Small intestine (tissue), 16 donors: ENCODE measurements at places on chromosomes 5 and 9. TPM values are rescaled to one million over a fixed set of nuclear protein-coding genes. Genes with fewer than 3 reads are reported as not detected.

C5orf58 gene
- 0.69 TPM for polyA plus RNA-seq

GLRA1 gene
- polyA plus RNA-seq: not detected

GRCh38 chr9:106075960-106076327 is 381.6 kb downstream of the TMEM38B start:
- H3K4me3 ChIP-seq: no peak overlapping the region
- no peak overlapping the region for H3K27ac ChIP-seq
- H3K4me1 ChIP-seq: no peaks in the 10 kb centered on the region

DNA sequence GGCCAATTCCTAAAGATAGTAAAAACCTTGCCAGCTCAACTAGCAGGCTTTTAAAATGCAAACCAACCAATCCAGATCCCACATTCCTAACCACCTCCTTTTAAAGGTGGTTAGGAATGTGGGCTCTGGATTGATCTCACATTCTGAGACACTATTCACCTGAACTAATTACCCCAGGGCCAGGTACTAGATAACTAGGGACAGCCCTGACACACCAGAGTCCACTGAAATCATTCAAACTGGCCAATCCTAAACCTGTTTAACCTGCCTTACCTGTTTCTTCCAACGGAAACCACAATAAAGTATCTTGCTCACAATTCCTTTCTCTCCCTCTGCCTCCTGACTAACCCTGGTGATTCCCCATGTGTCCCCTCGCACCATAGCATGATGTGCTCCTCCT is 168.3 kb upstream of the DMAC1 start:
- no peaks in the 10 kb centered on the region for H3K27me3 ChIP-seq
- H3K27ac ChIP-seq: no peak overlapping the region
- no peaks in the 10 kb centered on the region for H3K4me1 ChIP-seq
- H3K4me3 ChIP-seq: no peak overlapping the region
- H3K36me3 ChIP-seq: no peaks in the 10 kb centered on the region

DNA sequence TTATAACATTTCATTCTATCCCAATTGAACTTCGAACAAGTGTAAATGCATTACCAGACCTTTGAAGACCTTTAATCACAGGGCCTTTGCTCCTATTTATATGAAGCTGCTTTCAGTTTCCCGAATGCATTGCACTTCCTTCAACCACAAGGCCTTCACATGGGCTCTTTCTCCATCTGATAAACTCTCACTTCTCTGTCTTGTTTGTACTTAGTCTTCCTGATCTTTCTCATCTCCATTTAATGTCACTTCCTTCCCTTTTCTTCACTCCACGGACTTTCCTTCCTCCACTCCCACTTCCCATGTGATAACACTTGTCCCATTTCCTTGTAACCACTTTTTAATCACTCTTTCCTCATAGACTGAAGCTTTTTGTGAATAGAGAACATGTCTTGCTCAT is 74.3 kb upstream of the TNC start:
- H3K27me3 ChIP-seq: no peaks in the 10 kb centered on the region
- peak; percentile 68 for DNase-seq
- peaks cover 13% of the 10 kb centered on the region for H3K4me1 ChIP-seq
- no peaks in the 10 kb centered on the region for H3K36me3 ChIP-seq
- H3K27ac ChIP-seq: peak overlapping the region; percentile 17
- H3K4me3 ChIP-seq: no peak overlapping the region

- no peaks in the 10 kb centered on the region for H3K4me1 ChIP-seq
- no peaks in the 10 kb centered on the region for H3K36me3 ChIP-seq
- no peak for DNase-seq
- H3K27ac ChIP-seq: no peak overlapping the region
- H3K27me3 ChIP-seq: no peaks in the 10 kb centered on the region
These were observed 61.4 kb upstream of the GAS1 start for GRCh38 chr9:87008667-87009066.

DNA sequence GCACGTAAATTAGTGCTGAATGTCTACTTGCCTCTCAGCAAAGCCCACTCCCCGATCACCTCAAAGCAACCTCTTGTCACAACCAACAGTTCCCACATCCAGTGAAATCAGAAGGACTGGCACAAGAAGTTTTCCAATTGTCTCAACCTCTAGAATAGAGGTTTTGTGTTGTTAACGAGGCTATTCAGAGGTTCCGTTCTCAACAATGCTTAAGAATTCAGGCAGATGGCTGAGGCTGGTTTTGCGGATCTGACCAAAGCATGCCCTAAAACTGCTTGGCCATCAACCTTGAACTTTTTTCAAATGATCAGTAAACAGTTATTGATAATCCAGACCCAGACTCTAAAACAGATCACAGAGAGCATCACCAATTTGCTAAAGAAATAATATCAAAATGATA is 52.9 kb downstream of the MAPKAP1 start:
- H3K4me1 ChIP-seq: peaks cover 3% of the 10 kb centered on the region
- H3K27me3 ChIP-seq: no peaks in the 10 kb centered on the region
- no peak for DNase-seq

DNA sequence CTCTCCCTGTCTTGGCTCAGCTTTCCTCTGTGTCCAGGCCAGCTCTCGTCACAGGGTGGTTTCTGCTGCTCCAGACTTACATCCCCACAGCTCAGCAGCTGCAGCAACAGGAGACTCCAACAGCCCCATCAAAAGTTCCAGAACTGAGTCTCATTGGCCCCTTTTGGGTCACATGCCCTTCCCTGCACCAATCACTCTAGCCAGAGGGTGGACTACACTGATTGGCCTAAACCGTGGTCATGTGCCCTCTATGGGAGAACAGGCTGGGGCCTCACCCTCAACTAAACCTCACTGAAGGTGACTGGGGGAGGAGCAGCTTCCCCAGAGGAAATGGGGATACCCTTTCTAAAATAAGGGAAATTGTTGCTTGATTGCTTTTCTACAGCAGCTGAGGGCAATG is 44.4 kb upstream of the CPLX2 start:
- DNase-seq: no peak
- H3K27ac ChIP-seq: no peak overlapping the region
- no peak overlapping the region for H3K4me3 ChIP-seq
- H3K27me3 ChIP-seq: peaks cover 4% of the 10 kb centered on the region
- H3K4me1 ChIP-seq: no peaks in the 10 kb centered on the region

DNA sequence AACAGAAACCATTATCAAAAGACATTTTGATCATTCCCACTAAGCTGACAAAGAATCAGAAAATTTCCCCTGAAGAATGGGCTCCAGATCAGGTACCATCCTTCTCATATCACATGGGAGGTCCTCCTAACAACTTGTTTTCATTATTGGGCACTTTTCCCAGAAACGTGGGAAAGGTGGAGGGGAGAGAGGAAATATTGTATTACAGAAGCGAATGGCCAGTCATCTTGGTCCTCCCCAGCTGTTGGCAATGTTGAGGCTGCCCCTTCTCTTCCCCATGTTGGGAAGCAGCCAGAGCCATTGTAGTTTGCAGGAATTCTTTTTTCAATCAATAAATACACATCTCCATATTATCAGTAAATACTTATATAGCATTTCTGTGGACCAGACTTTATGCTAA is 126.2 kb upstream of the ZNF608 start:
- peaks cover 7% of the 10 kb centered on the region for H3K4me1 ChIP-seq
- DNase-seq: no peak

DNA sequence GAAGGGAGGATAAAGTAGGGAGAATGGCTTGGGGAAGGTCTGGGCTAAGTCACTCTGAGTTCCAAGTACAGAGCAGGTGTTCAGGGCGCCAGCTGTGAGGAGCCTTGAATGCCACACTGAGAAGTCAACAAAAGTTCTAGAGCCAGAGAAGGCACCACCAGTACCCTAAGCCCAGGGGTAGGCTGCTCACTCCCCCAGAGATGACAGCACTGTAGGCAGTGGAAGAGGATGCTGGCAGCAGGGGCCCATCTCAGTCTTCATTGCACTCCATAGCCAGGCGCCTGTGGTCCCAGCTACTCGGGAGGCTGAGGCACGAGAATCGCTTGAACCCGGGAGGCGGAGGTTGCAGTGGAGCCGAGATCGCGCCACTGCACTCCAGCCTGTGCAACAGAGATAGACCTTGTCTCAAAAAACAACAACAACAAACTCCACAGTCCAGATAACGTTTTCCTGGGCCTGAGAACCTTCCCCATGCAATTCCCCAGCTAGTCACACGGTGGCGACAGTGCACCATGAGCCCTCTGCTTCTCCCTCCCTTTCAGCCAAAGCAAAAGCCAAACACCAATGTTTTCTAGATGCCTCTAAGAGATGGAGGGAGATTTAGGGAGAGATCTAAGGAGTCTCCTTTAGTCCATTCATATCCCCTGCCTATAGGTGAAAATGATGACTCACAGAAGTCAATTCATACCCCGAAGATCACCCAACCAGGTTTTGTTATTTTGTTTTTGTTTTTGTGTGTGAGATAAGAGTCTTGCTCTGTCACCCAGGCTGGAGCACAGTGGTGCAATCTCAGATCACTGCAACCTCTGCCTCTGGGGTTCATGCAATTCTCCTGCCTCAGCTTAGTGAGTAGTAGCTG is 19.8 kb upstream of the NSD1 start:
- H3K27ac ChIP-seq: peak overlapping the region; percentile 7
- no peaks in the 10 kb centered on the region for H3K36me3 ChIP-seq
- H3K4me1 ChIP-seq: no peaks in the 10 kb centered on the region
- no peak overlapping the region for H3K4me3 ChIP-seq
- peak; percentile 84 for DNase-seq
- no peaks in the 10 kb centered on the region for H3K27me3 ChIP-seq

DNA sequence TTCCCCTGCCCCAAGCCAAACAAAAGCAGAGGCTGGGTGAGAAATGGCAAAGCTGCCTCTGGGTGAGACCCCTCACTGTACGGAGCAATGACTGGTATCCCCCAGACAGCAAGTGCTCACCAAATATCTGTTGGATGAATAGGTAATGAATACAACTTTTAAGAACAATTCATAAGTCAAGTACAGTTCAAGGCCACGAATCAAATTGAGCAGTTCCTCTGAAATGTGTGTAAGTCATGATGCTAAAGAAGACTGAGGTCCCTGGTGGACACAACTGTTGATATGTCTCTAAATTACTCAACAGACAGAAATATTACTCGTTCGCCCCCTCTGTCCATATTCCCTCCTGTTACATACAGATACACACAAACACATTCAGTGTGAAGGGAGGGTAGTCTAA is 160.7 kb downstream of the GLIS3 start:
- no peak for DNase-seq
- no peaks in the 10 kb centered on the region for H3K36me3 ChIP-seq
- no peak overlapping the region for H3K27ac ChIP-seq
- H3K27me3 ChIP-seq: no peaks in the 10 kb centered on the region

GRCh38 chr5:103901885-103902284 is 339.3 kb upstream of the NUDT12 start:
- no peaks in the 10 kb centered on the region for H3K27me3 ChIP-seq
- DNase-seq: no peak
